Hindlimb muscle (tissue), 1 donor: ENCODE measurements at places on chromosomes 11 and 22. TPM values are rescaled to one million over a fixed set of nuclear protein-coding genes. Genes with fewer than 3 reads are reported as not detected.

LRRC32 gene
- polyA plus RNA-seq = 32.8 TPM

GRCh38 chr11:125241104-125241503 lies 76.6 kb downstream of the PKNOX2 start:
- no peak for DNase-seq

DNA sequence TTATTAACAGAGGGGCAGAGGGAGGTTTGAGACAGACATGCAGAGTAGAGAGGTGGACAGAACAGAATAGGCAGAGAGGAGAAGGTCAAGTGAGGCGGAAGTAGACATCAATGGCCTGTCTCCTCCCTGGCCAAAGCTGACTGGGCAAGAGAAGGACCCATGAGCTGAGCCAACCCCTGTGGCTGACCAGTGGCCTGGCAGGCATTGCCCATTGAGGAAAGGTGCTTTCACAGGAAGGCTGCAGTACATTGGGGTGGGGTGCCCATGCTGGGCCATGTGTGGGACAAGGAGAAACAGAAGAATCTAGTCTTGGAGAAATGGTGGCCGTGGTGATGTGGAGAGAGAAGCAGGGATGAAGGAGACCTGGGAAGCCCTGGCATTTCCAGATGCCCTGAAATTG lies 76.0 kb downstream of the MYEOV start:
- DNase-seq = no peak

GRCh38 chr22:38320605-38321402 lies 3.6 kb upstream of the CSNK1E start:
- no peak for DNase-seq

CSTF3 gene
- polyA plus RNA-seq = 36.6 TPM

CNIH2 gene
- 3.2 TPM for polyA plus RNA-seq

GRCh38 chr11:2271327-2272227 lies 1.2 kb upstream of the ASCL2 start:
- DNase-seq = no peak

GRCh38 chr11:96579656-96580055 lies 189.8 kb downstream of the JRKL start:
- no peak for DNase-seq

DNA sequence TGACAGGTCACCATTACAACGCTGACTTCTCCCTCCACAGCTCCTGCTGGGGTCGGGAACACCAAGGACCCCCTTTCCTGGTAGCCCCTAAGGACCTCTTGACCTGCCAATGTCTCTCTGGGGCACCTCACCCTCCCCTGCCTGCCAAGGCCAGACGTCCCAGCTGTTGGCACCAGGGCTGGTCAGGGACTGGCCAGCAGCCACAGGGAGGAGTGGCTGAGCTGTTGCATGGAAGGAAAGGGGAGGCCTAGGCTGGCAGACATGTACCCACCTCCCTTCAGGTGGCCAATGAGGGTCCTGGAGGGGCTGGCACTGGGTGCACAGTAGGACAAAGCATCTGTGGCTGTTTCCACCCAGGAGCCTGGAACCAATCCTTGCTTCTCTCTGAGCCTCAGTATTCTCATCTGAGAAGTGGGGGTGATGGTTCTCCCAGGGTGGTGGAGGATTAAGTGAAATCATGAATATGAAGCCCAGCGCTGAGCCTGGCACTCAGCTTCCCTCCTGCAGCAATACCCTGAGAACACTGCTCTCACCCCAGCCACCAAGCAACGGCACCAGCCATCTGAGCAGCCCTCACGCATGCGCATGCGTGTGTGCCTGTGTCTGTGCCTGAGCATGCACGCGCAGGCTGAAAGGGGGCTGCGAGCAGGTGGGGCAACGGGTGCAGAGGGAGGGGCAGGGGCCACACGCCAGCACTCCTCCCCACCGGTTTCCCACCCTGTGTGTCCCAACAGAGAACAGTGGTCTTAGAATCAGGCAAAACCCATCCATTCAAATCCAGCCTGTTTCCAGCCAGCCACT lies 5.9 kb downstream of the KCNJ4 start:
- no peak for DNase-seq

KMT2A gene
- 34.5 TPM for polyA plus RNA-seq

- no peak for DNase-seq
Observed at GRCh38 chr11:109963101-109963500, 130.1 kb upstream of the ZC3H12C start.

SPDYC gene
- polyA plus RNA-seq = not detected

SUSD2 gene
- polyA plus RNA-seq = 0.85 TPM

- no peak for DNase-seq
Observed at GRCh38 chr11:12090061-12090591, 20.3 kb upstream of the MICAL2 start.

GRCh38 chr11:5809122-5809519 lies 397 bp downstream of the OR52N2 start:
- DNase-seq = no peak

- no peak for DNase-seq
Observed at GRCh38 chr11:131327421-131327820, 43.0 kb upstream of the NTM start.

NCF4 gene
- polyA plus RNA-seq = 4.5 TPM

DNA sequence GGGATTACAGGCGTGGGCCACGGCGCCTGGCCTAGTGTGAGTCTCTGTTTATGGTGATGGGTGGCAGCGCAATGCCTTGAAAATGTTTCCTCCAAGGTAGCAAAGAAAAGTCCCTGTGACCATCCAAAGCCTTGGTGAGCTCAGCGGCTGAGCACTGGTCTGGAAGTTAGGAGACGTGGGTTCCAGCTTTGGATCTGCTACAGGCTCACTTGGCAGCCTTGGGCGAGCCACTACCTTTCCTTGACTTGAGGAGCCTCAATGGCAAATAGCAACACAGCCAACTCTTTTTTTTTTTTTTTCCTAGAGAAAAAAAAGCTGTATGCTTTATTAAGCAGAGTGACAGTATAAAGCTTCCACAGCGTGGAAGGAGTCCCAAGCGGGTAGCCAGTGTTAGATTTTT lies 61.3 kb upstream of the RASD2 start:
- DNase-seq = no peak

DNA sequence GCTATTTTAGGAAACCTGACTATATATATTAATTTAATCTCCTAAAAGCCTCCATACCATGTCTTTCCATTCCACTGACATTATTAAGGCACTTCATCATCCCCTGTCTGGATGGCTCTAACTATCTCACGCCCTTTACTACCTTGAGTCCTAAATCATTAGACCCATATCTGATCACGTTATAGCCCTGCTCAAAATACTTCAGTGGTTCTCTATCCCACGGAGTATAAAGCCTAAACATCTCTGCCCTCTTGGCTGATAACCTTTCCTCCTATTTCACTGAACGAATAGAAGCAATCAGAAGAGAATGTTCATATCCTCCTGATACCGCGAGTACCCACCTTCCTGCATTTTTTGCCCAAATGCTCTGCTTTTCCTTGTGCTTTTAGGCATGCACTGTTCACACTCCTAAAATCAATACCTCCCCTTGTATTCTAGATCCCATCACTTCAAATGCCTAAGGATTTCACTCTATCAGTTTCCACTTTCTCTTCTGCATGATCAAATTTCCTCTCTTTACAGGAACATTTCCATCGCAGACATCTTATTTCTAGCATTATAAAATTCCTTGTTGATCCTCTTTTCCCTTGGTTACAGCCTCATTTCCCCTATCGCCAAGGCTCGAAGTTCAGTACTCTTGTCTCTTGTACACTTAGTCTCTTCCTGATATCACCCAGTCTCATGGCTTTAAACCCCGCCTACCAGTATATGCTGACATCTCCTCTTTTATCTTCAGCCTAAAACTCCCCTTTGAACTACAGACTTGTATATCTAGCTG lies 45.0 kb upstream of the BIRC3 start:
- no peak for DNase-seq

DNA sequence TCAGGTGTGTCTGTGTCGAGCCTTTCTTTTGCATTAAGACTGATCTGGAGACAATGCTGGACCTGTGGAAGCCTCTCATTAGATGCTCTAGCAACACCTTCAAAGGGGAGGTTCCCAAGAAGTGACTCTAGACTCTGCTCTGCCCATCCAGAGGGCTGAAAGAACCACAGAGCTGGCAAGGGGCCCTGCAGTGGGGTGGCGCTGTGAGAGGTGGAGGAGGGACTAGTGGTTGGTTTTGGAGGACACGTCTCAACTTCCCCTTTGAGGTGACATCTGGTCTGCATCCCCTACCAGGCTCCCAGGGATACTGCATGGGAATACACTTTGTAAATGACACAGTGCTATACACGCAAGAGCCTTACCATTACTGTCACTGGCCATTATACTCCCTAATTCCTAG lies 34.2 kb upstream of the SYT13 start:
- DNase-seq = no peak

DNA sequence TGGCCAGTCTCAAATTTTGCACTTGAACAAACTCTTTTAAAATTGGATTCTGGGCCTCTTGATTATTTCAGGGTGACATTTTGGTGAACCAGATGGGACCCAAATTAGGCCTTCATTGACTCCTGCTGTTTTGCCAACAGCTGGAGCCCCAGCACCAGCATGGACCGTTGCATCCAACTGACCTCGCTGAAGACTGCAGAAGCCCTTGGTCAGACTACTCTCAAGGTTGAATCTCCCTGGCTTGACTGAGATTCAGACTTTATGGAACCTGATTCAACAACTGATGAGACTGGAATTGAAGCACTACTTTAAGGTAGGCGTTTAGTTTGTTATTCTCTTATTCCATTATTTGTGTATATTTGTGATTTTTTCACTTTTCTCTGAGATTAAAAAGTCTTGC lies 41.7 kb downstream of the NARS2 start:
- DNase-seq = no peak

DNA sequence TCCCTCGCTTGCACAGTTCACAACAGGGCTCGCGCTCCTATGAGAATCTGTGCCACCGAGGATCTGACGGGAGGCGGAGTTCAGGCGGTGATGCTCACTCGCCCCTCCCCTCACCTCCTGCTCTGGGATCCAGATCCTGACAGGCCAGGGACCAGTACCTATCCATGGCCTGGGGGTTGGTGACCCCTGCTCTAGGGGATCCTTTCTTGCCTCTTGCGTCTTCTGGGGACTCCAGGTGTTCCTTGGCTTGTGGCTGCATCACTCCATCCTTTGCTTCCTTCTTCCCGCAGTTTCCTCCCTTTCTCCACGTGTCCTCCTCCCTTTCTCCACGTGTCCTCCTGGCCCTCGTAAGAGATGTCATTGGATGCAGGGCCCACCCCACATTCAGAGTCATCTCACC lies 30.6 kb upstream of the KRTAP5-7 start:
- DNase-seq = no peak

DNA sequence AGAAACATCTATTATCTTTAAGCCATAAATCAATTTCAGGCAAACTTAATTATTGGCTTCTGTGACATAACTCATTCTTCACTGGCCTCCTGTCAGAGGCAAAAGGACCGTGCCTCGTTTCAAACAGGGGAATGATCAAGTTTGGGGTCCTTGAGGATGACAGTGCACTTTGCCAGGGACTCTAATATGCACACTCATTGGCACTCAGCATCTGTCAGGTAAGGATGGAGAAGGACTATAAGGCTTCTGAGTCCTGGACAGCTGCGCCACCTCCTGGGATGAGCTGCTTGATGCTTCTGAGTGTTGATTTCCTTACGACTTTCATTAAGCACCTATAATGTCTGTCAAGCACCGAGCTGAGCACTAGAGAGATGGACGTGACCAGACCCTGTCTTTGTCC lies 20.2 kb downstream of the BPIFC start:
- no peak for DNase-seq

LMNTD2 gene
- polyA plus RNA-seq = 0.80 TPM

VPREB1 gene
- polyA plus RNA-seq = 0.26 TPM

OR4C16 gene
- polyA plus RNA-seq = not detected

DNA sequence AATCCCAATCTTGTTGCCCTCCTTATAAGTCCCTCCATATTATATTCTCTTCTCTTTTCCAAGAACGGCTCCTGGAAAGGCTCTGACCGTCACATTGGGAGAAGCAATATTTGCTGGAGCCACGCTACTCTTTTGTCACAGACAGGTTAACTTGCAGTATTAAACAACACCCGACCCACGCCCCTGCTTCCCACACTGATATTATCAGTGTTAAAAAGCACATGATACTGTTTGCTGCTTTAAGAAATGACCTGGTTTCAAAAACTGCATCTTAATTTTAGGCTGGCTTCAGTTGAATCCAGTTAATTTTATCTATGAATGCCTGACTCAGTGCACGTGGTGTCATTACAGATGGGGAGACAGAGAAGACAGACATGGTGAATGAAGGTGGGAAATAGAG lies 3.1 kb downstream of the FLI1 start:
- no peak for DNase-seq

DNA sequence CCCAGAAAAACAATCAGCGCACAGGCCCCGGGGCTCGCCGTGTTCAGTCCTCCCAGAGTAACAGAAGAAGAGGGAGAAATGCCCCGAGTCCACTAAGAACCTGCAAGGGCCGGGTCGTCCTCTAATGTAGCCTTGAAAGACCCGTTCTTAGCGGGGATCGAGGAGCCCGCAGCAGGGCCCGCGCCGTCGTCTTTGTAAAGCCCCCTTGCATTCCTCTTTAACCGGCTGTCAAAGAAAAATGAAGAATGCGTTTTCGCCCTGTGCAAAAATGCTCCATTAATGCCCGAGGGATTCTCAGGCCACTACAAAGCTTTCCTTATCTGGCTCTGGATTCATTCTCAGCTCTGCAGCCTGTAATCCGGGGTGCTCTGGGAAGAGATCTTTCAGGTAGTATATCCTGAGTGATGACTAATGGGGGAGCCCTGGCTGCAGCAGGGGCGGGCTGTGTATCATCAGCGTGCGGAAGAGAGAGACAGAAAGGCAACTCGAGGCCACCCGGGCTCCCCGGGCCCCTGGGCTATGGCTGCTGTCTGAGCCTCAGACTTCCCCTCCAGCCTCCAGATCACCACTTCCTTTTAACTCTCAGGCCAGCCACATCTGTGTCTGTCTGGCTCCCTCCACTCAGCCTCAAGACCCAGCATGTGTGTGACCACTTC lies 78.2 kb downstream of the FBLN1 start:
- DNase-seq = no peak

DNA sequence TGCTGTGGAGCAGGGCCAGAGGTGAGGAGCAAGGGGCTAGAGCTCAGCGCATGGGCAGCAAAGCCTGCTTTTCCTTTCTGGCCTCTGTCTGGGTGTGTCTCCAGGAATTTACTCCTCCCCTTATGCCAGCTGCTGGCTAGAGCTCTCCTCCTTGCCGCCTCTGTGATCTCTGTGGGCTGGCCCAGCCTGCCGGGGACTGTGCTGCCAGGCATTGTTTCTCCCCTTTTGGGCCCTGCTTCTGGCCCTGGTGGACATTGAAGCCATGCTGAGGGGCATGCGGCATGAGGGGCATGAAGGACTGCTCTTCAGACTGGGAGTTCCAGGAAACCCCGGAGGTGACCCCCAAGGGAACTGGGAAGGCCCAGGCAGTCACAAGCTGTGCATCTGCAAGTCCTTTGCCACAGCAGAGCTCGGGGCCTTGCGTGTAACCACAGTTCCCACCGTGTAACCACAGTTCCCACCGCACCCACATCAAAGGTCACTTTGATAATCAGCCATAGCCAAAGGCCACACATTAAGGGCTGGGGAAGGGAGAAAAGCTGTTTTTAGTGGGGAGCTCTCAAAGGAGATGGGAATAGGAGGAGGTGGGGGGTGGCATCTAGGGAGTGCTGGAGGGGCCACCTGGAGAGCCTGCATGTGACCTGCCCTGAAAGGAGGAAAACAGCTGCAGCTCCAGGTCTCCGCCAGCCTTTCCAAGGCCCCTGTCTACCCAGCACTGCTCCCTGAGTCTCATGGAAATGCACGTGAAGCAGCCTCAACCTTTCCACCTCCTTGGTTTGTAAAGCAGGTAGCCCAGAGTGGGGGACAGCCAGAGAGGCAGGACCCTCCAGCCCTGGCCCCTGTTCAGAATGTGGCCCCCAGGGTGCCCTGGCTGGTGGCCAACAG lies 62.3 kb downstream of the PPFIBP2 start:
- no peak for DNase-seq

- no peak for DNase-seq
Observed at GRCh38 chr11:61507962-61508861, at the start of gene LRRC10B. TSS of gene LRRC10B (plus strand) at chr11:61508749. CDS start at chr11:61508999, 250 bp downstream.

GTF2H1 gene
- polyA plus RNA-seq = 33.2 TPM

FJX1 gene
- 5.4 TPM for polyA plus RNA-seq

GLB1L2 gene
- polyA plus RNA-seq = 0.28 TPM
